Ovary (tissue), 10 donors: ENCODE measurements at places on chromosomes 6 and 20. TPM values are rescaled to one million over a fixed set of nuclear protein-coding genes. Genes with fewer than 3 reads are reported as not detected.

ISM1 gene
- 0.30 TPM for total RNA-seq

DNA sequence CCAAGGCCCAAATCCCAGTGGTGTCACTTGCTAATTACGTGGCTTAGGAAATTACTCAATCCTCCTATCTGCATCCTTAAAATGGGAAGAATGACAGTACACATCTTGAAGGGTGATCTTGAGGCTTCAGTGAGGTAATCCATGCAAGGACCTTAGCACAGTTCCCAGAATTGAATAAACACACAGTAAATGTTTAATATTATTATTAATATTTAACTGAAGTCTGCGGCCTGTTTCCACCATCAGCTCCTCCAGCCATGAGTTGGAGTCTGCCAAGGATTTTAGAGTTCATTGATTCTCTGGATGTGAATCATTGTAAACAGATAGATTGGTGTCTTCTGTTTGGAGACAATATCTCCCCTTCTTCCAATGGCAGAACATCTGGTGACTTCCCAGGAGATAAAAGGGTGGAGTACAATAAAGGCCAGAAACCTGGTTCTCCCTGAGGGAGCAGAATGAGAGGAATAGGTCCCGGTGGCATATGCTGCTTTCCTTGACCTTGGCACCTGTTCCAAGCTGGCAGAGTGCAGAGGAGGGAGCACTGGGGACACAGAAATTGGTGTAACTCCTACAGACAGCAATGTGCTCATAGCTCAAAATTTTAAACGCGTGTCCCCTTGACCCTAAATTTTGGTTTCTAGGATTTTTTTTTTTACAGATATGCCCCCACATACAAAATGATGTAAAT, 25.4 kb downstream of the UNC5CL start:
- no peak for DNase-seq

GRCh38 chr6:113855500-113856374, 1.4 kb upstream of the MARCKS start:
- peak; percentile 40 for DNase-seq

- no peak for DNase-seq
Observed at GRCh38 chr6:69784595-69785377, 12.0 kb downstream of the LMBRD1 start.

- no peak for DNase-seq
Observed at GRCh38 chr6:90938122-90938521, 351.2 kb upstream of the MAP3K7 start.

ALDH5A1 gene
- 8.3 TPM for total RNA-seq

DNA sequence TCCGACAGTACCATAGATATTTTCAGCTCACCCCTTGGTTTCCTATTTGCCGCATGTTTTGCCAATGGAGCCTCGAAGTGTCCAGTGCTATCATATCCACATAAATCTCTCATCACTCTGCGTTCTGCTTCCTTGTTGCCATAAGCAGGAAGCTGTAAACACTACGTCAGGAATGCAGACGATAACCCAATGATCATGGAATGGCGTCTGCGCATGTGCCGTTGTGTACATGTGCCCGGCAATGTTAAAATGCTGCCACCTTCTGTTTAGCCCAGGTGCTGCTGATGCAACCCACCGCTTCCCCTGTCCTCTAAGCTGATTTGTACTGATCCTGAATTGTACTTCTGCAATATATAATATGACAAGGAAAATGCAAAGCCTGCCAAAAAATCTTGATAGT, 607.5 kb downstream of the HDGFL1 start:
- no peak for DNase-seq

FAM217A gene
- total RNA-seq: not detected

- peak; percentile 77 for DNase-seq
Observed at GRCh38 chr6:14619419-14619781, 501.8 kb downstream of the CD83 start.

- no peak for DNase-seq
Observed at GRCh38 chr6:53412751-53413150, 64.0 kb upstream of the ELOVL5 start.

DNA sequence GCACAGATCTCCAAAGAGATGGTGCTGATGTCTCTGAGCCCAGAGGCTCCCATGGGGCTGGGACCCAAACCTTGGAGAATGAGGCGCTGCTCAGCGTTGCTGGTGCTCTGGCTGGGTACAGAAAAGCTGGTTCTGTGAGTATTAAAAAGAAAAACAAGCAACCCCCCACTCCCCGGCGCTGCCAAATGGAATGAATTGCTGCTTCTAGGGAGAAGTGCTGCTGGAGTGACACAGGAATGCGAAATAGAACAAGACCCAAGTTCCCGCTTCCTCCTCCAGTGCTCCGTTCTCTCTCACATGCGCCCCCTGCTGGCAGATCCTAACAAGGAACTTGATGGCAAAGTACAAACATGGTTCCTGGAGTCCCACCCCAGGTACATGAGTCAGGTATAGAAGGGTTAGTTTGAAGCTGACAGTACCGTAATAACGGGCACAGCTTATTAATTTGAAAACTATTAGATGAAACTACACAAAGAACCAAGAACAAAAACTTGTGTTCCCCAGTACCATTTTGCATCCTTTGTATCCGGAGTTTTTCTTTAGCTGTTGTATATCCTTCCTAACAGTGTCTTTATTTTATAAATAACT, 2.1 kb upstream of the DDX27 start:
- DNase-seq: peak; percentile 92

RAET1L gene
- not detected for total RNA-seq

DNA sequence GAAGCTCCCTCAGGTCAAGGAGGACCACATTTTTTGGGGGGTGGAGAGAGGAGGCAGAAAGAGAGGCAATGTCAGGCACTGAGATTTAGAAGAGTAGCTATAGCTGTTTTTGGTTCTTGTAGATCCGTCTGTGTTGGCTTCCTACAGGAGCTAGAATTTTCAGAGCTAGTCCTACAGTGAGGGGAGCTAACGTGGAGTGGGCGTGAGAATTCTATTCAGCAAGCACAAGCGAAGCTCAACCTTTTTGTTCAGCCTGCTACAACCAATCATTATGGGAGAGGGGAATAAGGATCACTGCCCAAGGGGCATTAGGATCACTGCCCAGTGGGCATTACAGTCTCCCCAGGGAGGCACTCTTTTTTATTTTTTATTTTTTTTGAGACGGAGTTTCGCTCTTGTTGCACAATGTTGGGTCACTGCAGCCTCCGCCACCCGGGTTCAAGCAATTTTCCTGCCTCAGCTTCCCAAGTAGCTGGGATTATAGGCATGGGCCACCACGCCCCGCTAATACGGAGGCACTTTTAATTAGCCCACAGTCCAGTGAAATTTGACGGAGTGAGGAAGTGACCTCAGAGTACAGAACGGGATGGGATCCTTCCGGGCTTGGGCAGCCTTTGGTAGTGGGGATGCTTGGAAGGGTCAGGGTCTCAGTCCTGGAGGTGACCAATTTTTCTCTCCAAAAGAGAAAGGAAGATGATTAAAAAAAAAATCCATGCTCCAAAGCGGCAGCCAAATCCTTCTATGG, 1.1 kb upstream of the PANK2 start:
- DNase-seq: peak; percentile 39

NNAT gene
- total RNA-seq: 0.32 TPM

DNA sequence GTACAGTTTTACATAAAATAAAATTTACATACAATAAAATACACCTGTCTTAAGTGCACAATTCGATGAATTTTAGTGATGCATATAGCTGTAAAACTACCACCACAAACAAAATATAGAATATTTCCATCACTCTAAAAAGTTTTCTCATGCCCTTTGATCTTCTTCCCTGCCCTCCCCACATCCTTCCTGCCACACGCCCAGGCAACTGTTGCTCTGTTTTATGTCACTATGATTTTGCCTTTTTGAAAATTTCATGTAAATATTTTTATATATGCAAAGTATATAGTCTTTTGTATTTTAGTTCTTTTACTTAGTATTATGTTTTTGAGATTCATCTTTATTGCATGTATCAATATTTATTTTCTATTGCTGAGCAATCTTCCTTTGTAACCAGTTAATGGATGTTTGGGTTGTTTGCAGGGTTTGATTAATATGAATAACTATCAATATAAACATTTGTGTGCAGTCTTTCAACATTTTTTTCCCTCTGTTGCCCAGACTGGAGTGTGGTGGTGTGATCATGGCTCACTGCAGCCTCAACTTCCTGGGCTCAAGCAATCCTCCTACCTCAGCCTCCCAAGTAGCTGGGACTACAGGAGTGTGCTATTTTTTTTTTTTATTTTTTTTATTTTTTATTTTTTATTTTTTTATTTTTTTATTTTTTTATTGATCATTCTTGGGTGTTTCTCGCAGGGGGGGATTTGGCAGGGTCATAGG, 23.8 kb upstream of the SAMHD1 start:
- no peak for DNase-seq

DNA sequence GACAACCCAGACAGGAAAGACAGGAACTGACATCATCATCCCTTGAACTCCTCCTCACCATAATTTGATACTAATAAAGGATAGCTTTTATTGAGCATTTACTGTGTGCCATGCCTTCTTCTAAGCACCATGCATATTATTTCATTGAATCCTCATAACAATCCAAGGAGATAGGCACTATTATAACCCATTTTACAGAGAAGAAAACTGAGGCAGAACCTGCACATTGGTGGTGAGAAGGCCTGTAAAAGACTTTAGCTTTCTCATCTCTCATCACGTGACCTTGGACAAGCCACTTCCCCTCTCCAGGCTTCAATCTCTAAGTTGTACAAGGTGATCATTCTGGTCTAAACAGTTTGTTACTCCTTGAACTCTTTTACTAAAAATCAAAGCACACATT, 34.5 kb upstream of the PREX1 start:
- DNase-seq: no peak

GRCh38 chr20:11170565-11170964, 496.8 kb upstream of the JAG1 start:
- no peak for DNase-seq
